ENCODE measurements at places on chromosomes 12 and 14. TPM values are rescaled to one million over a fixed set of nuclear protein-coding genes. Genes with fewer than 3 reads are reported as not detected.

Gene PLA2G1B
- total RNA-seq, result not detected

Gene TEX52
- total RNA-seq, result not detected

Gene GLIPR1L2
- total RNA-seq, result not detected

Gene TXNDC16
- total RNA-seq, result 7.1 TPM

Gene TMEM132C
- 0.20 TPM for total RNA-seq

Gene TMEM132D
- total RNA-seq, result not detected

Gene ALX1
- total RNA-seq, result not detected

Gene SERPINA9
- total RNA-seq, result not detected

Gene SOCS4
- 17.3 TPM for total RNA-seq

Gene RFC5
- 8.7 TPM for total RNA-seq

Gene USP44
- 0.41 TPM for total RNA-seq

Gene SDR9C7
- total RNA-seq, result not detected

Gene PTPRQ
- total RNA-seq, result 0.16 TPM

Gene KCNJ8
- 3.0 TPM for total RNA-seq

Gene DPY19L2
- 5.2 TPM for total RNA-seq
